Dermis lymphatic vessel endothelial cell (primary cell): ENCODE measurements at places on chromosomes 2 and 18. TPM values are rescaled to one million over a fixed set of nuclear protein-coding genes. Genes with fewer than 3 reads are reported as not detected.

GAD1 gene
- total RNA-seq: 0.52 and 0.76 TPM in 2 replicates

LONRF2 gene
- under 0.01 TPM in 2 replicates for total RNA-seq

FMNL2 gene
- 43.7 and 50.0 TPM in 2 replicates for total RNA-seq

EFHD1 gene
- 0.11 TPM in 1 of 2 replicates, not detected in the other for total RNA-seq

SCTR gene
- total RNA-seq: not detected in 2 replicates

SCLY gene
- 7.6 and 11.2 TPM in 2 replicates for total RNA-seq

SLC4A3 gene
- under 0.01 and 0.26 TPM in 2 replicates for total RNA-seq

FAHD2B gene
- 5.4 and 8.6 TPM in 2 replicates for total RNA-seq

GAL3ST2 gene
- total RNA-seq: not detected in 2 replicates

CEBPZOS gene
- total RNA-seq: 8.0 and 8.8 TPM in 2 replicates

CCL20 gene
- 0.95 and 2.1 TPM in 2 replicates for total RNA-seq

IMP4 gene
- total RNA-seq: 66.3 and 79.4 TPM in 2 replicates

SCN1A gene
- total RNA-seq: 0.09 and 0.43 TPM in 2 replicates

OTX1 gene
- 0.09 and 0.11 TPM in 2 replicates for total RNA-seq

ATP6V1C2 gene
- total RNA-seq: under 0.01 TPM in 2 replicates

GAREM1 gene
- total RNA-seq: under 0.01 and 0.17 TPM in 2 replicates

CYRIA gene
- 33.6 and 46.8 TPM in 2 replicates for total RNA-seq

CAPN13 gene
- not detected in 2 replicates for total RNA-seq

PLGLB2 gene
- total RNA-seq: 0.65 and 1.8 TPM in 2 replicates

PPP1R1C gene
- 0.33 TPM in 1 of 2 replicates, not detected in the other for total RNA-seq

STK17B gene
- total RNA-seq: 6.1 and 7.1 TPM in 2 replicates

CFAP210 gene
- total RNA-seq: not detected in 2 replicates

EFR3B gene
- 0.26 and 0.54 TPM in 2 replicates for total RNA-seq

CCDC68 gene
- total RNA-seq: 0.34 and 1.4 TPM in 2 replicates

MYO3B gene
- under 0.01 TPM in 2 replicates for total RNA-seq

RIT2 gene
- total RNA-seq: not detected in 2 replicates

COX7A2L gene
- total RNA-seq: 158 and 182 TPM in 2 replicates

LRRC30 gene
- total RNA-seq: not detected in 2 replicates

RAB12 gene
- 48.4 and 51.4 TPM in 2 replicates for total RNA-seq

SPDYA gene
- total RNA-seq: 0.33 and 0.52 TPM in 2 replicates

GALNT3 gene
- 0.11 and 0.17 TPM in 2 replicates for total RNA-seq

PPP1R7 gene
- total RNA-seq: 42.2 and 73.9 TPM in 2 replicates

LAMA3 gene
- 4.8 and 13.4 TPM in 2 replicates for total RNA-seq

COL5A2 gene
- total RNA-seq: 18.8 and 24.2 TPM in 2 replicates

GPR39 gene
- under 0.01 TPM in 1 of 2 replicates, not detected in the other for total RNA-seq
